ENCODE measurements at places on chromosomes 12 and 14.

DNA sequence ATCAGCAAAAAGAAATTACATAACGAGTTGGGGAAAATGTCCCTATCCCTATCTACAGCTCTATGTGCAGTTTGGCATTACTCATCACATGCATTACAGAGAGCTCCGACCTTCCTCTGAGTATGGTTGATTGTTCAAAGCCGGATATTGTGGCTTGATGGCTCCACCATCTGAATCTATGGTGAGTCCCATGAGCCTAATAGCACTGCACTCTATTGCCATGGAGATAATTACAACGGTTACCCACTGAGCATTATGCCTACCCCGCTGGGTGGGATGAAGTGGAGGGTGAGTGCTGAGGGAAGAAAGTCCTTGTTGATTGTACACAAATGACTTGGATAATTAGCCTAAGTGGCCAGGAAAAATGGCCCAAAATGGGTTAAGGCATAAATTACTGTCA lies 800.5 kb downstream of the NRXN3 start:
- DNase-seq: no peak

DNA sequence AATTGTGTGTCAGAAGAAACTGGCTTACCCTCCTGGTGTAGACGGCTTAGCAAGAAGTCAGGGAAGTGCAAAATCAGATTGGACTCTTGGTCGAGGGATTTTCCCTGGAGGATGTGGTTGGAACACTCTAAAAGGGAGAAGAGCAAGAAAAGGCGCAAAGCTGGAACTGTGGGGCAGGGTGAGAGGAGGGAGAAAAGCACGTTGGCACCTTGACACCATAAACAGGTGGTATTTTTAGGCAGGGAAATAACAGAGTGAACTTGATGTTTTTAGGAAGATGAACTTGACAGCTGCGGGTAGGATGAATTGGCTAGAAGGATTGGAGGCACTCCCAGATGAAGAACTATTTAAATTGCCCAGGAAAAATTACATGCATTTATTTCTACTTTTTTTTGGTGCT lies 67.7 kb downstream of the HCAR2 start:
- DNase-seq: no peak

DNA sequence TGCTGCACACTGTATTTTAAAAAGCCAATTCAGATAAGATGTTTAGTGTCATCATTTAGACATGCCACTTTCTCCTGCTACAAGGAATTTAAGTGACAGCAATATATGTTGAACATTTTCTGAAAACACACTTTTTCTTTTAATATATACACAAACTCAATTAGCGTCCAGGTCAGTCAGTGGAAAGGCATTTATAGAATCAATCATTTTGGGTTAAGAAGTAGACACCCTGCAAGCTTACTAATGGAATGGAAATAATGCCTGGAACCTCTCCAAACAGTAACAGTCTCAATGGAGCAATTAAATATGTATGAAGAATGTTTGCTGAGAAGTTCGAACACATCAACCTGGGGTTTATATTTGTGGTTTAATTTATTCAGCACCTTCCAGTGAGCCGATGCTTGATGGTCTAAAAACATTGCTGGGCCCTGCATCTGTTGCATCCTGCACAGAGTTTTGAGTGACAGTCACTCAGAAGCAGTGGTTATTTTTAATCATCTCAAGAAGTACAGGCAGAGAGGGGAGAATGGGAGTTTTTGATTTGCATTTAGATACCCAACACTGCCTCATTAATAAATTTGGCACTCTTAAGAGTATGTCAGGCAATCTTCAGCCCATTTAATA lies 410.7 kb downstream of the TMEM117 start:
- DNase-seq: no peak

GRCh38 chr14:24874514-24875202 lies 175.3 kb downstream of the STXBP6 start:
- DNase-seq: no peak

DNA sequence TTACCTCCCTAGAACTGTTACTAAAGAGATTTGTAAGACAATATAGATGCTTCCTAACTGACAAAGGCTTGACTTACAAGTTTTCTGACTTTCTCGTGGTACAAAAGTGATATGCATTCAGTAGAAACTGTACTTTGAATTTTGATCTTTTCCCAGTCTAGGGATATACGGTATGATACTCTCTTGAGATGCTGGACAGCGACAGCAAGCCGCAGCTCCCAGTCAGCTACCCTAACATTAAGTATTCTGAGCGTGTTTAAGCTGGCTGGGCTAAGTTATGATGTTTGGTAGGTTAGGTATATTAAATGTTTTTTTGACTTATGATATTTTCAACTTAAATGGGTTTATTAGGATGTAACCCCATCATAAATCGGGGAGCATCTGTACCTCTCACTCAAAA lies 55.2 kb upstream of the CDKL1 start:
- no peak for DNase-seq

DNA sequence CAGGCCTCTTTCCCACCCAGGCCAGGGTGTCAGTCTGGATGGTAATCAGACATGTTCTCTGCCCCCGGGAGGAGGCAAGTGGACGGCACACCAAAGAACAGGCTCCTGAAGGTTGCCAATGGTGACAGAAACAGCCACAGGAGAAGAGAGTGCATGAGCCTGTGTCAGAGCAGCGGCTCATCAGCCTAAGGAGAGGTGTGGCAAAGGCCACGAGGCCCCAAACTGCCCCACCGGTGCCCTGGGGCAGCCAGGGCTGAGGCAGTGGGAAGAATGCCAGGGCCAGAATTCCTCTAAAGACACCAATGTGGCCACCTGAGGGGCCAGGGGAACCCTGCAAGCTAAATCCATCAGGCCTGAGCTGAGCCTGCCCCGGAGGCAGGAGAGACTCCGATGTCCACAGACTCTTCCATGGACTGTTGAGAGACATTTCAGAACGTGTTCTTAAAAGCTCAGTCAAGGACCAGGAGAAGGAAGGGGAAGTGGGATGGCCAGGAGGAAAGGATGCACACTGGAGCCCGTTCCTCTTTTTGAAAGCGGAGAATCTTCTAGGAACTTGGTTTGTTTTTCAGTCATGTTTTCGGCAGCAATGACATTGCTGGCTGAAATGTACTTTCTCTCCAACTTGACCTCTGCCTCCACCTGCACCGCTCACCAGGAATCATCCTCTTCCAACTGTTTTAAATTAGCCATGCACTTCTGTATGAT lies 176.3 kb upstream of the FKBP4 start:
- no peak for DNase-seq

- DNase-seq: peak; percentile 60
Measured at GRCh38 chr14:106372870-106373652, 846.7 kb downstream of the TMEM121 start.

DNA sequence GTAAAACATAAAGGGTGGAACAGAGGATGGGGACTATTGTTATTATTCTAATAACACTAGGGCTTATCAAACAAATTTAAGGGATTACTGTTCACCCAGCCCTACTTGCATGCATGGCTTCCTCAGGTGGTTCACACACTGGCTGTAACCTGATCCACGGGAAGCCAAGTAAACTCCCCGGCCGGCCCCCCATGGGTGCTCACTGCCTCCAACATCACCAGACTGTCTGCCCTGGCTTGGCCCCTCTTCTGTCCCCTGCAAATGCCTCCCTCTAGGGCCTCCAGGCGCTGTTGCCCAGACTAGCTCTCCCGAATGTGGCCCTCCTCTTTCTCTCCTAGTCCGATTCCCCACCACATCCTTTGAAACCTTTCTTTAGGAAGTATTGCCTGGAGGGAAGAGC lies 18.6 kb downstream of the FAIM2 start:
- DNase-seq: no peak

DNA sequence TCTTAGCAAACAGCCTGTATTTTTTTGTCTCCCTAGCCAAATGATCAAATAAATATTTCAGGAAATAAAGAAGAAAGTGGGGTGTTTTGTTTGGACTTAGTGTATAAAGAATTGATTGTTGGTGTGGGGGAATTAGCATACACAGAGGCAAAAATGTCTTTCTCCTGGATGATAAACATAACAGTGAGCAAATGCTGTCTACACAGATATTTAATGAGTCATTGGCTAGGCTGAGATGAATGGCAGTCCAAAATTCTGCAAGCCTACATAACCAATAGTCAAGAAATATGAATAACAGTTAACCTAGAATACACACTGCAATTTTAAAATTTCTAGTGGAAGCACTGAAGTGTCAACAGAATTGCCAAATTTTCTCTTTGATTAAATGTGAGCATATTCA lies 35.8 kb downstream of the MYF5 start:
- DNase-seq: no peak

GRCh38 chr12:25293653-25294052 lies 42.9 kb upstream of the KRAS start:
- DNase-seq: no peak

DNA sequence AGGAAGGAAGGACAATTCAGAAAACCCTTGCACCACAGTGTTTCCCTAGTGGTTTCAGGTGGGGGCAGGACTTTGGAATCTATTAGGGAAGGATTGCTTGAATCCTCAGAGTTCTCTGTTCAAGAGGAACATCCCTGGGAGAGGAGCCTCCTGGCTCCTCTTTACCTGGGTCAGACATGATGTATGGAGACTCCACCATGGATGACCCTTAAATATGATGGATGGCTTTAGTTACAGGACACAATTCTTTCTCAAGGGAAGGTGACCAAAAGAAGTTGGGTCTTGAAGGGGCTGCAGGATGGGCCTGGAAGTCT lies 396.6 kb downstream of the NRXN3 start:
- DNase-seq: no peak

GRCh38 chr12:100141666-100141997 lies 1.0 kb downstream of the BLTP3B start:
- no peak for DNase-seq

Measured in stimulated activated CD4-positive, alpha-beta T cell treated with anti-CD3 and anti-CD28 coated beads, TNF-alpha, amount 100 ng/mL, for 48 hours (primary cell).